ENCODE measurements at places on chromosomes 7 and 10.
A peak's percentile ranks its signal among the peaks of the same experiment; 100 is the strongest.

- DNase-seq: no peak
Observed at GRCh38 chr10:29569795-29570194, 65.0 kb downstream of the SVIL start.

- DNase-seq: peak; percentile 93
Observed at GRCh38 chr10:28676968-28677887, at the start of gene BAMBI. TSS of gene BAMBI (plus strand) at chr10:28677521. CDS start at chr10:28677898, 377 bp downstream.

- DNase-seq: no peak
Observed at GRCh38 chr7:43481902-43482678, 100.8 kb upstream of the STK17A start.

DNA sequence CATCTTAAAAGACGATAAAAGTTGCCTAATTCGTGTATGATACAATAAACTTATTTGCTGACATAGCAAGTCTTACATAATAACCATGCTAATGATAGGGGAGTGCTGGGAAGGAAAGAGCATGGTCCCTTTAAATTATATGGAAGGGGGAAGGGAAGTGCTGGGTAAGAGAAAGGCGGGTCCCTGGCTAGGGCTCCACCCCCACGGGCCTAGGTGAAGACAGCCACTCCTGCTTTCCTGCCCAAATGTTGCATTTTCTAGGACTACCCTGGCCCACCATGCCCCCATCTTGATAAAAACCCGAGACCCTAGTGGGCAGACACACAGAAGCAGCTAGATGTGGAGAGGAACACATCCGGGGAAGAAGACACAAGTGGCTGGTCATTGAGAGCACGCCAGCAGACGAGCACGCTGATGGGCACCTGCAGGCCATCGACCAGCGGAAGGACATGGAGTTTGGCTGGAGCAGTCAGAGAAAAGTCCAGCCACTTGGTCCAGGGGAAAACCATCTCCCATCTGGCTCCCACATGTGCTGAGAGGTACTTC, 328.7 kb downstream of the ARL4A start:
- no peak for DNase-seq

- no peak for DNase-seq
Observed at GRCh38 chr10:96255549-96256333, 15.6 kb downstream of the BLNK start.

GRCh38 chr7:103130901-103131624, 17.8 kb downstream of the NAPEPLD start:
- DNase-seq: no peak

GRCh38 chr10:49010865-49011264, 71.2 kb upstream of the LRRC18 start:
- DNase-seq: no peak

GRCh38 chr7:24773646-24774045, 16.4 kb upstream of the GSDME start:
- no peak for DNase-seq

DNA sequence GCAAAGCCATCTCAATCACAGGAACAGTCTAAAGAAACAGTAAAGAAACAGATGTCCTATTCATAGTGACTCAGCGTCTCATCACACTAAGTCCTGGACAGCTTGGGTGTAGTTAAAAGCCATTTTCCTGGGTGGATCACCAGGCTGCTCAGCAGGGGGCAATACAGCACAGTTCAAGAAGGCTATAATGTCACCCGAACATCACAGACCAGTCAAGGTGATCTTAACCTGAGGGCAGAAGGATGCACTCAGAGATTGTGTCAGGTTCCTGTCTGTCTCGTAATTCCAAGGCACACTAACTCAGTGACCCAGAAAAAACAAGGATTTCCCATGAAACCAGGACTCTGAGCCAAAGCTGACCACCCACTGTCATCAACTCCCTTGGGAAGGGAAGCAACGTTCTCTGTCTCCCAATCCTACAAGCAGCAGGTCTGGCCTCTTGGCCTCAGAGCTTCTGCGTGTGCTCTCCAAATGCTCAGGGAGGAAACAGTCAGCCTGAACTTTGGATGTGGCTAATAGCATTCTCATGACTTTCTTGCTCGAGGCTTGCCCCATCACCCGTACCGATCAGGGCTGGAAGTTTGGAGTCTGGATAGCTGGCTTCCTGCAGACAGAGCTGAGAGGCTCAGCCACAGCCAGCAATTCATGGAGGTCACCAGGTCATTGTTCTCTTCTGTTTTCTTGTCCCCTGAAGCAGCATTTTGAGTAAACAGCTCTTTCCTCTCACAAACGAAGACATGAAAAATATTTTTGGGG, 90.4 kb upstream of the FAM171A1 start:
- no peak for DNase-seq

DNA sequence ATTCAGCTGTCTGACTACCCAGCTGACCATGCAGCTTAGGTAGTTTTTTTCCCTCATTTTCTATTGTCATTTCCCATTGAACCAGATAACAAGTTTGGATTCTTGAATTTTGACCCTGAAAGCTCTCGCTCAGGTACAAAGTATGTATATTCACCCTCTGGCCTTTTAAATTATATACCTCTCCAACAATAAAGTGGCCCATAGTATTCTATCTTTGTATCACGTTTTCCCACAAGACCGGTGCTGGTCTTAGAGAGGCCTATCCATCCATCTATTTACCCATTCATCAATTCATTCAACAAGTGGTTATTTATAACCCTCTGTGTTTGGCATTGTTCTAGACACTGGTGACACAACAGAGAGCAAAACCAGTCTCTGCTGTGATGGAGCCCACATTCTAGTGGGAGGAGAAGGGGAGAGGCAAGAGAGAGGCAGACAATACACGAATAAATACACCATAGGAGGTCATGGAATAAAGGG, 35.2 kb upstream of the NPSR1 start:
- DNase-seq: no peak
